DMS53 (cell line): ENCODE measurements at places on chromosomes 1 and 21.

- DNase-seq: no peak
These were observed 2.8 kb downstream of the ARHGEF16 start for GRCh38 chr1:3456964-3457909.

DNA sequence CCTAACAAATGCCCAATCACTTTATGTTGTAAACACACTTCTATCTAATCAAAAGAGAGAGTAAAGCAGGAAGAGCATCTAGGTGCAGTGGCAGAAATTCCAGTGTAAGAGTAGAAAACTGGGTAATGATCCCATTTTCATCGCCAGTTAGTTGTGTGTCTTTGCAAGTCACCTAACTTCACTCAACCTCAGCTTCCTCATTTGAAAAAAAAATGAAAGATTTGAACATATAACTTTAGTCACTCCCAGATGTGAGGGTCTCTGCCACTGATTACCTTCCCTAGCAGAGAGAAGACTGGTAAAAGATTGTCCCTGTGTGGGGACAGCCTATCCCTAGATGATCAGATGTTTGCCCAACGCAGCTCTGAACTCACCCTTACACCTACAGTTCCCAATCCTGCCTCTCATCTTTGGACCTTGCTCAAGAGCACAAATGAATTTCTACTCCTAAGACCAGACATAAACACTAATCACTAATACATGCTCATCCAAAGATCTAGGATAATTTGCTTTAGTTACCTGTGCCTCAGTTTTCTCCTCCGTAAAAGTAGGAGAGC lies 25.2 kb upstream of the DUSP23 start:
- no peak for DNase-seq

DNA sequence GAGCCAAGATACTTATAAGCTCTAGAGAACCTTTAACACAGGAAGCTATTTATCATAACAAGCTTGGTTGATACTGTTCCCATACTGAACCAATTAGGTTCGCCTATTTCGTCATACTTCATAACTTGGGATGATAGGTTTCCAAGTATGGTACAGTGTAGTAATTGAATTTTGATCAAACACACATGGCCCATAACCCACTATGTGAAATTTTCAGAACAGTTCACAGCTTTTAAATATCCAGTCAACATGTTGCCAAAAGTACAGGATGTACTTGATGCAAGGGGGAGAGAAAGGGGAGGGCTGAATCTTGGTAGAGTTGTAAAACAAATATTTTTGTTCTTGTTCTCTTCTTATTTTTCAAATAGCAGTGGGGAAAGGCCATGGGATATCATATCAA lies 86.6 kb downstream of the TM2D1 start:
- DNase-seq: no peak

DNA sequence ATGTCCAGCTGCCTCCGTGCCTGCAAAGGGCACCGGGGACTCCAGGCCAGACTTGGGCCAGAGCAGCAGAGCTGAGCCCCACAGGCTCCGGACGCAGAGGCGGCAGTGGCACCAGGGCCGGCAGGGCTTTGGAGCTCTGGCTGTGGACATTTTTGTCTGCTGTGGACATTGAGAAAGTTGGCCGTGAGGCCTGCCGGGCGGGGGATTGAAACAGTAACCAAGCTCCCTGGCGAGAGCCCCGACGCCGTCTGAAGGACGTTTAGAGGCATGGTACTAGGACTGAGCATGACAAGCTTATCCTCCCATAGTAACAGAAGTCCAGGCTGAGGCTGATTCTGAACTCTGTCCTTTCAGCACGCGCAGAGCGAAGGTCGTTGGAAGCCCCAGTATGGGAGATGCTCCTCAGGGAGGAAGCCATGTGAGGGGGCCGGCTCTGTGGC lies 323.8 kb downstream of the AMY1C start:
- peak; percentile 54 for DNase-seq

DNA sequence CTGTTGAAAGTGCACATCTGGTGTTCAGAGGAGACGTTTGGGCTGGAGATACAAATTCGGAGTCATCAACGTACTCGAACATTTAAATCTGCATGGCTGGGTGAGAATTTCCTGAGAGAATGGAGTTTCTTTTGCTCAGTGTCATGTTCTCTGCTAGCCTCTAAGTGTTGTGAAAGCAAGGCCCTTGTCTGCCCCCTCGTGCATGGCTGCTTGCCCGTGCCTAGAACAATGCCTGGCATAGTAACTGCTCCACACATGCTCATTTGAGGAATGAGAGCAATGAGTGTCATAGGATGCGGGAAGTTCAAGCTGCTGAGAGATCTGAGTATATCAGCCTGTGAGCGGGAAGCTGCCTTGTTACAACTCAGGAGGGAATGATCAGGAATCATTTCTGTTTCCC lies 171.1 kb upstream of the CSF3R start:
- DNase-seq: peak; percentile 14
